ENCODE measurements at places on chromosomes 5 and 9.

DNA sequence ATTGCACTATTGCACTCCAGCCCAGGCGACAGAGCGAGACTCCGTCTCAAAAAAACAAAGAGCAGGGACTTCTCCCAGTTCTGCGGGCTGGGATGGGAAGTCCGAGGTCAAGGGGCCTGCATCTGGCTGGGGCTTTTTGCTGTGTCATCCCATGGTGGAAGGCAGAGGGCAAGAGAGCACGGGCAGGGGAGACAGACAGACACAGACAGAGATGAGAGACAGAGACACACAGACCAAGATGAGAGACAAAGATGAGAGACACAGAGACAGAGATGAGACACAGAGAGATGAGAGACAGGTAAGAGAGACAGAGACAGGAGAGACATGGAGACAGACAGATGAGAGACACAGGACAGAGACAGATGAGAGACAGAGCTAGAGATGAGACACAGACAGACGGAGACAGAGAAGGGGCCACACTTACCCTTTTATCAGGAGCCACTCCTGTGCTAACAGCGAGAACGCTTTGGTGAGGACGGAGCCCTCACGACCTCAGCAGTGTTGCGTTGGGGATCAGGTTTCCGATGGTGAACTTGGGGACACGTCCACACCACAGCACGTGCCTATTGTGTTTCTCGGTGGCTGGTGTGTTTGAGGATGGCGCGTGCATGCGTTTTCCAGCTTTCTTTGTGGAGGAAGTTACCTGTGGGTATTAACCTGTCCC, 8.9 kb upstream of the TOR4A start:
- no peak for DNase-seq

DNA sequence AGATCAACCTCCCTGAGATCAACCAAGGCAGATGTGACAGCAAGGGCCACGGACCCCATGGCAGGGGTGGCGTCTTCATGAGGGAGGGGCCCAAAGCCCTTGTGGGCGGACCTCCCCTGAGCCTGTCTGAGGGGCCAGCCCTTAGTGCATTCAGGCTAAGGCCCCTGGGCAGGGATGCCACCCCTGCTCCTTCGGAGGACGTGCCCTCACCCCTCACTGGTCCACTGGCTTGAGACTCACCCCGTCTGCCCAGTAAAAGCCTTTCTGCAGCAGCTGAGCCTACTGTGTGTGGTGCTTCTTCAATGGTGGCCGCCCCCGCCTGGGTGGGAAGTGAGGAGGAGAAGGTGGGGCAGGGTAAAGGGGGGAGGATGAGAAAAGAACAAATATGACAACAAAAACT, 8.3 kb downstream of the GPX3 start:
- DNase-seq = no peak

DNA sequence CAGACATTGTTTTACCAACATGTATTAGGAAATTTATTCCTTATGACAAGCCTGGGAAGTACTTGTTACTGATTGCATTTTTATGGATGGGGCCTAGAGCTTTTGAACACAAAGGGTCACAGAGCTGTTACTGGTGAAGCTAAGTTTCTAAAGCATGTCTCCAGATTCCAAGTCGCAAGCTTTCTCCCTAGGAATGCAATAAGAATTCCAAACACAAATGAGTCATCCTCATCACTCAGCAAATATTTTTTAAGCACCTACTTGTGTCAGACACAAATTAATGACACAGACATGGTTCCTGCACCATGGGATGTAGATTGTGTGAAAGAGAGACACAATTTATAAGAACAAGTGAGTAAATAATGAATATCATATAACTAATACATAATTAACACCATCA, 11.0 kb upstream of the SH3RF2 start:
- no peak for DNase-seq

DNA sequence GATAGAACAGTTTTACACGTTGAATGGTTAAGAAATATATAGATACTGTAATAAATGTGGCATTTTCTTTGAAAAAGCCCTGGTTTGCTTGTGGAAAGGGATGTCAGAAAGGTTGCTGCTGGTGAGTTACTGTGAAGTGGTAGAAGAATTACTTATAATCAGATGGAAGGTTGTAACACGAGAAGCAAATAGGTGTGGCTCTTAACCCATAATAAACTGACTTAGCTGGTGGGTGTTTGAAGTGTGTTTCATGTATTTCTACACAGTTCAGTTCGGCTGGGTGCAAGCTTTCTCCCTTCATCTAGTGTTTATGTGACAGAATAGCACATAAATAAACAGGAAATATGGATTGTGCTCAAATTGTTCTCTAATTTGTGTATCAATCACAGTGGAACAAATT, 5.5 kb downstream of the CNOT6 start:
- no peak for DNase-seq

- no peak for DNase-seq
Observed at GRCh38 chr5:112475747-112476365, 56.8 kb upstream of the EPB41L4A start.

GRCh38 chr9:86971742-86972141, 24.4 kb upstream of the GAS1 start:
- no peak for DNase-seq

DNA sequence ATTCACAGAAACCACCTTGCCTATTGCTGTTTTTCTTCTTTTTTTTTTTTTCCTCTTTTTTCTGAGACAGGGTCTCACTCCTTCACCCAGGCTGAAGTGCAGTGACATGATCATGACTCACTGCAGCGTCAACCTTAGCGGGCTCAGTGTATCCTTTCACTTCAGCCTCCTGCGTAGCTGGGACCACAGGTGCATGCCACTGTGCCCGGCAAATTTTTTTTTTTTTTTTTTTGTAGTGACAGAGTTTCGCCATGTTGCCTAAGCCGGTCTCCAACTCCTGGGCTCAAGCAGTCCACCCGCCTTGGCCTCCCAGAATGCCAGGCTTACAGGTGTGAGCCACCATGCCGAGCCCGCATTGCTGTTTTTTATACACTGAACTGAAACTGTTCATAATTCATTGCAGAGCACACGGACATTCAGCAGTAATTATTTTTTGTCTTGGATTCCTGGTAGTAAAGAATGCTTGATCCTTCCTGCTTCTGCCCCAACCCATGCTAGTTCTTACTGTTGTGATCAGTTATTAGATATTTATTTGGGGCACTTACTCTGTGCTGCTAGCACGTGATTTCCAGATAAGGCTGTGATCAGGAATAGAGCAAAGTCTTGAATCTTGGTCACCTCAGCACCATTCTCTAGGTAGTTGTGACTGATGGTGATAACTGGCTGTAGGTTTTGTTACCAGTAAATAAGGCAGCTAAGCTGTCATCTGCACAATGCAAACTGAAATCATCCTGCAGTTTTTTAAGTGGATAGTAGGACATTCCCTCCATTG, 14.0 kb downstream of the MAP3K1 start:
- no peak for DNase-seq
